ENCODE measurements at places on chromosomes 7 and 10.

- no peak for DNase-seq
Observed at GRCh38 chr10:32538256-32538655, 92.3 kb downstream of the CCDC7 start.

GRCh38 chr7:138608275-138608674, 92.9 kb downstream of the SVOPL start:
- no peak for DNase-seq

- no peak for DNase-seq
Observed at GRCh38 chr7:104328970-104329825, 795 bp downstream of the LHFPL3 start.

DNA sequence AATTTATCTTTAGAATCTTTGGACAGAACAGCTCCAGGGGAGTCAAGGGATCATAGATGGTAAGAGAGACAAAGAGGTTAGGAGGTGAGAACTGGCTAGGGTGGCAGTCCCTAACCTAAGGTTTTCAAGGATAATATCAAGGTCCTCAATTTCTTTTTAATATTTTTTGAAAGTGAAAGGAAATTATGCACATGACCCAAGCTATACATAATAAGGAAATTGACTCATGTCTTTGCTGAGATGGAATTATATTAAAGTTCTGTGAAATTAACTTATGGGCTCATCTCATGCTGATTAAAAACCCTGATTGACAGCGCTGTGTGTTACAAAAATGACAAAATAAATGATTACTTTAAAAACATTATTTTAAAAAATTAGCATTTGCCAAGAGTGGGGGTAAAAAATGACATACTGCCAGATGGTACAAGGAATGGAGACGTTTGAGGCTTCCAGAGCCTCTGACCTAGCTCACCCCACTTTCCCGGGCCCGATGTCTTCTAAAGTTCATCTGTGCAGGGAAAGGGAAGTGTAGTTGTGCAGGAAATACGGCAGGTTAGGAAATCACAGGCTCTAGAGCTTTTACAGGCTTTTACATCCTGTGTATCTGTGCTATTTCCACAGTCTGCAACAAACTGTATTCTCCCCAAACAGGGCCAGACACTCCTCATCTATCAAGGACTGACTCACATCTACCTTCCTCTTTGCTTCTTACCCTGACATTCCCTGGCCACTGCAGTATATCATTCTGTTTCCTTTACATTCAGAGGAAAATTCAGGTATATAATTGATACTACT, 185.6 kb upstream of the PRSS58 start:
- DNase-seq: no peak

GRCh38 chr7:141649865-141650634, 51.9 kb downstream of the DENND11 start:
- no peak for DNase-seq

GRCh38 chr10:5079306-5079830, 14.8 kb upstream of the AKR1C3 start:
- DNase-seq: no peak

- no peak for DNase-seq
Observed at GRCh38 chr7:20464891-20465290, 134.2 kb downstream of the ITGB8 start.

GRCh38 chr10:67770537-67770936, 67.5 kb downstream of the DNAJC12 start:
- DNase-seq: no peak
